A549 treated with AZD2906 at 1 μM for 4 hours (cell line): ENCODE measurements at places on chromosomes 5 and 9. TPM values are rescaled to one million over a fixed set of nuclear protein-coding genes. Genes with fewer than 3 reads are reported as not detected.

The PCDHGB3 gene
- 0.11 to 0.23 TPM (median 0.14 TPM) in 5 replicates for total RNA-seq

The XRCC4 gene
- total RNA-seq = 9.0 to 12.4 TPM (median 9.7 TPM) in 5 replicates

The MTREX gene
- 26.4 to 59.7 TPM (median 32.7 TPM) in 5 replicates for total RNA-seq

The LAMC3 gene
- total RNA-seq = 1.7 to 2.3 TPM (median 2.2 TPM) in 5 replicates

The CNTNAP3B gene
- total RNA-seq = 14.4 to 18.0 TPM (median 15.0 TPM) in 5 replicates

The SPINK4 gene
- not detected in 5 replicates for total RNA-seq

The PDE6A gene
- total RNA-seq = 0.22 to 0.37 TPM (median 0.29 TPM) in 5 replicates

The CDX1 gene
- 0.06 to 0.07 TPM in 2 of 5 replicates, not detected in the others for total RNA-seq

The RNF208 gene
- 0.91 to 2.8 TPM (median 2.1 TPM) in 5 replicates for total RNA-seq

The CRHBP gene
- total RNA-seq = 0.06 to 0.17 TPM (median 0.08 TPM) in 4 of 5 replicates, not detected in the other

The BTNL9 gene
- 0.70 to 1.1 TPM (median 0.84 TPM) in 5 replicates for total RNA-seq

The FAM78A gene
- total RNA-seq = 0.21 to 0.32 TPM (median 0.28 TPM) in 5 replicates

The COL15A1 gene
- total RNA-seq = 0.53 to 0.87 TPM (median 0.57 TPM) in 5 replicates

The PIP5KL1 gene
- total RNA-seq = 1.1 to 2.4 TPM (median 1.8 TPM) in 5 replicates

The PCDHB15 gene
- total RNA-seq = 0.03 to 0.13 TPM (median 0.07 TPM) in 5 replicates

The PTGES gene
- 151 to 187 TPM (median 161 TPM) in 5 replicates for total RNA-seq

The SMIM33 gene
- total RNA-seq = not detected in 5 replicates

The ACOT12 gene
- 0.10 TPM in 1 of 5 replicates, not detected in the others for total RNA-seq

The SEMA6A gene
- 0.03 to 0.62 TPM (median 0.14 TPM) in 5 replicates for total RNA-seq

The F12 gene
- total RNA-seq = 15.9 to 26.4 TPM (median 22.8 TPM) in 5 replicates

The SEC61B gene
- 278 to 338 TPM (median 310 TPM) in 5 replicates for total RNA-seq

The CCDC69 gene
- 1.1 to 2.0 TPM (median 1.5 TPM) in 5 replicates for total RNA-seq

The SLCO6A1 gene
- total RNA-seq = not detected in 5 replicates

The FKBP15 gene
- 15.9 to 17.3 TPM (median 16.3 TPM) in 5 replicates for total RNA-seq

The OR13C8 gene
- not detected in 5 replicates for total RNA-seq

The MEF2C gene
- total RNA-seq = 0.02 to 0.11 TPM (median 0.11 TPM) in 3 of 5 replicates, not detected in the others

The NSMF gene
- 31.6 to 45.3 TPM (median 40.2 TPM) in 5 replicates for total RNA-seq

The TNFAIP8 gene
- 12.0 to 27.2 TPM (median 15.6 TPM) in 5 replicates for total RNA-seq

The SLC24A2 gene
- total RNA-seq = not detected in 5 replicates

The UBE2QL1 gene
- 3.7 to 4.6 TPM (median 4.4 TPM) in 5 replicates for total RNA-seq

The AQP3 gene
- 18.8 to 31.6 TPM (median 24.2 TPM) in 5 replicates for total RNA-seq

The SLC2A6 gene
- 17.1 to 21.5 TPM (median 19.5 TPM) in 5 replicates for total RNA-seq
